ENCODE measurements at places on chromosomes 3 and 15. TPM values are rescaled to one million over a fixed set of nuclear protein-coding genes. Genes with fewer than 3 reads are reported as not detected.

The CFAP20DC gene
- 2.0 TPM for total RNA-seq

The DUOXA2 gene
- total RNA-seq, result not detected

The DUOX2 gene
- under 0.01 TPM for total RNA-seq

The STAB1 gene
- total RNA-seq, result 2.9 TPM

The GP5 gene
- 1.1 TPM for total RNA-seq

The C3orf20 gene
- under 0.01 TPM for total RNA-seq

The PPP1R14D gene
- not detected for total RNA-seq

The CPN2 gene
- total RNA-seq, result not detected

The SEMA5B gene
- under 0.01 TPM for total RNA-seq

The GCSAM gene
- not detected for total RNA-seq

The PYGO1 gene
- total RNA-seq, result 8.7 TPM

The MKRN3 gene
- under 0.01 TPM for total RNA-seq

The CTXND1 gene
- not detected for total RNA-seq
